Hepatic stellate cell (primary cell): ENCODE measurements at places on chromosomes 3 and 15.

- DNase-seq = no peak
Measured at GRCh38 chr3:116039651-116039985, 405.7 kb downstream of the LSAMP start.

- DNase-seq = no peak
Measured at GRCh38 chr3:69423463-69424155, 37.7 kb upstream of the FRMD4B start.

DNA sequence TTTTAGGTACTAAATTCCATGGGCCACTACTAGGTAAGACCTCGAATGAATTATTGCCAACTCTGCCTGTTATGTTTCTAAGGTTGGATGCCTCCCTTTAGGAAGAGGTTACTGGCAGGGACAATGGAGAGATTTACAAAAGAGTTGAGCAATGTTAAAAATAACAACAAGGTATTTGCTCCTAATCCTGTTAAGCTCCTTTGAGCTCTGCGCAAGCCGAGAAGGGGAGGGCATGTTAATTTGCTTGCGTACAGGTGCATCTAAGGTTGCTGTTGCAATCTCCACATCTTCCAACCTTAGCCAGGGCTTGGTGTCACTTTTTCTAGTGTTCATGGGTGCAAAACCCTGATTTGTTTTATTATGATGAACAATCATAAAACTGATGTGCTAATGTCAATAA is 161.5 kb upstream of the TPM1 start:
- no peak for DNase-seq

DNA sequence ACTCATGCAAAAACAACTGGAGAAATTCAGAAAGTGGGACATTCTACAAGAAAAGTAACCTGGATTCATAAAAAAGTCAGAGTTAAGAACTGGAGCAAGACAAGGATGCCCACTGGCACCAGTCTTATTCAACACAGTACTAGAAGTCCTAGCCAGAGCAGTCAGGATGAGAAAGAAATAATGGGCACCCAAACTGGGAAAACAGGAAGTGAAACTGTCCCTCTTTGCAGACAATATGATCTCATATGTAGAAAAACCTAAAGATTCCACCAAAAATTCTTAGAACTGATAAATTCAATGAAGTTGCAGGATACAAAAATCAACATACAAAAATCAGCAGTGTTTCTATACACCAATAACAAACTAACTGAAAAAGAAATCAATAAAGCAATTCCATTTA is 37.4 kb downstream of the TXNRD3 start:
- DNase-seq = no peak

DNA sequence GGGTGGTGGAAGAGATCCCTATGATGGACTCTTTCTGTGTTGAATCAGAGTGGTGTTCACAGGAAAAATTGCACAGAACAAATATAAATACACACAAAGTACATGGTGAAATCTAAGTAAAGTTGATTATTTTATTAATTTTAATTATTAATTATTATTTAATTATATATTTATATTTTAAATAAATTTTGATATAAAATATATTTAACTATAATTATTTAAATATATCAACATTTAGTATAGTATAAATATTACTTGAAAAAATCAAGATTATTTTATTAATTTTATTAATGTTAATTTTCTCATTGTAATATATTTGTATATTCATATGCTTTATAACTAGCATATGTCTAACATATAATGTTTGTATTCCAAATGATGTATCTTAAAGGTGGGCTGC is 11.3 kb upstream of the ATP10A start:
- DNase-seq = no peak

DNA sequence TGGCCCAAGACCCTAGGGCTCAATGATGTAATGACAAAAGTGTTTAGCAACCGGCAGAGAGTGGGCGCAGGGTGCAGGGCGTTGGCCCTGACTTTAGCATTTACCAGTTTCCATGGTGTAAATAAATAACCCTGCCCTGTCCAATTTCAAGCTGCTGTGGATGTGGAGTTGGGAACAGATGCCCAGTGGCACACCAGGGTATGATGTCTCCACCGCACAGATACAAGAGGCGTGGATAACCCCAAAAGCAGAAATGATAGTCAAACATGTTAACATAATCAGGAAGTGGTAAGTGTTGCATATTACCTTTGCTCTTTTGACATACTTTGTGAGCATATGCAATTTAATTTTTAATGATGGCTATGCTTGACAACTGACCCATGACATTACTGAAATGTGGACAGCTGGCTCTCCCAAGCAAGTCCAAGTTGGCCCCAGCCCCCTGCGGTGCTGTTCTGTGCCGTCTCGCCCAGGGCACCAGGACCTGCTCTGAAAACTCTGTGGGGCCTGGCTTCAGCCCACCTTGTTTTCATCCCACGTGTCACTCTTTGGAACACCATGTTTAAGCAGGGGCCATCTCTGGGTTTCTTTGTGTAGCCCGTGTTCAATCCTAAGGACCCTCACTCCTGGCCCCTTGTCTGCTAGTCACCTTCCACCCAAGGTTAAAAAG is 10.8 kb upstream of the ANPEP start:
- no peak for DNase-seq

- DNase-seq = no peak
Measured at GRCh38 chr3:30984855-30985749, 90.6 kb upstream of the GADL1 start.

GRCh38 chr3:8279476-8279875 is 222.1 kb upstream of the LMCD1 start:
- DNase-seq = no peak

GRCh38 chr15:65146438-65146837 is 12.8 kb upstream of the PDCD7 start:
- no peak for DNase-seq

DNA sequence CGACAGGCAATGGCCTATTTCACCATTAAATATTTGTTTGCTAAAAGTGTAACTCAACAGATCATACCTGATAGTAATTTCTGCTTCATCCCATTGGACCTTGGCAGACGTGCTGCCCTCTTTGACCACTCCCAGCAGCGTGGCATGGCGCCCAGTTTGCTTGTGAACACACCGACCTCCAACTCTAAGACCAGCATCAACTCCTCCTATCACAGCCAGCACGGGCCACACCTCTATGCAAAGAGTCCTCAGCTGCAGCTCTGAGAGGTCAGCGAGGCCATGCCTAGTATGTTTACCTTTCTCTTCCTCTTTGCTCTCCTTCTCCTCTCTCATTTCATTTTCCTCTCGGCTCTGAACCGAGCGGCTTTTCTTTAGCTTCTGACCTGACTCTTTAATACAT is 80.6 kb downstream of the FBXL22 start:
- no peak for DNase-seq

DNA sequence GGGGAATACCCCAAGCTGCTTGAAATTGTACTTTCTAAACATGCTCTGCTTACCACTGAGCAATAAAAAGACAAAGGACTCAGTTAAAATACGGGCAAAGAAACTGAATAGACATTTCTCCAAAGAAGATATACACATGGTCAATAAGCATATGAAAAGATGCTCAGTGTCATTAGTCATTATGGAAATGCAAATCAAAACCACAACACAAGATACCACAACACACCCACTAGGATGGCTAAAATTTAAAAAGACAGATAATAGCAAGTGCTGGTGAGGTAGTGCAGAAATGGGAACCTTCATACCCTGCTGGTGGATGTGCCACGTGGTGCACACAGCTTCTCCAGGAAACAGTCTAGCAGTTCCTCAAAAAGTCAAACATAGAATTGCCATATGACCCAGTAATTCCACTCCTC is 21.3 kb downstream of the LRIG1 start:
- no peak for DNase-seq

- no peak for DNase-seq
Measured at GRCh38 chr15:99021694-99022093, 14.1 kb upstream of the PGPEP1L start.

- peak; percentile 60 for DNase-seq
Measured at GRCh38 chr3:170358042-170359010, 811 bp downstream of the SKIL start.

DNA sequence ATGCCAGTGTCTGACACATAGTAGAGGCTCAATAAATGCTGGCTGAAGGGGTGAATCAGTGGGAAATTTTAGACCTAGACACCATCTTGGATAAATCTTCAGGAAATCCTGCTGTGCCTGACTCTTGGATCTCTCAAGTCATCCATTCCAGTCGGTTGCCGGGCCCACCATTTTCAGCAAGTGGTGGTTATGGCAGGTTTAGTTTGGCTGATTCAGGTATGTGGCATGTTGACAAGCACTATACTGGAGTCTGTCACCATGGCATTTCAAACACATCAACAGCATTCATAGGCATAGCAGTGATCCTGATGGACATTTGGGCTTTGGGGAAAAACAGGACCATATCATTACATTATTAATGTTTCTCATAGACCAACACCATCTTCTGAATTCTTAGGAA is 25.7 kb upstream of the APH1B start:
- no peak for DNase-seq

DNA sequence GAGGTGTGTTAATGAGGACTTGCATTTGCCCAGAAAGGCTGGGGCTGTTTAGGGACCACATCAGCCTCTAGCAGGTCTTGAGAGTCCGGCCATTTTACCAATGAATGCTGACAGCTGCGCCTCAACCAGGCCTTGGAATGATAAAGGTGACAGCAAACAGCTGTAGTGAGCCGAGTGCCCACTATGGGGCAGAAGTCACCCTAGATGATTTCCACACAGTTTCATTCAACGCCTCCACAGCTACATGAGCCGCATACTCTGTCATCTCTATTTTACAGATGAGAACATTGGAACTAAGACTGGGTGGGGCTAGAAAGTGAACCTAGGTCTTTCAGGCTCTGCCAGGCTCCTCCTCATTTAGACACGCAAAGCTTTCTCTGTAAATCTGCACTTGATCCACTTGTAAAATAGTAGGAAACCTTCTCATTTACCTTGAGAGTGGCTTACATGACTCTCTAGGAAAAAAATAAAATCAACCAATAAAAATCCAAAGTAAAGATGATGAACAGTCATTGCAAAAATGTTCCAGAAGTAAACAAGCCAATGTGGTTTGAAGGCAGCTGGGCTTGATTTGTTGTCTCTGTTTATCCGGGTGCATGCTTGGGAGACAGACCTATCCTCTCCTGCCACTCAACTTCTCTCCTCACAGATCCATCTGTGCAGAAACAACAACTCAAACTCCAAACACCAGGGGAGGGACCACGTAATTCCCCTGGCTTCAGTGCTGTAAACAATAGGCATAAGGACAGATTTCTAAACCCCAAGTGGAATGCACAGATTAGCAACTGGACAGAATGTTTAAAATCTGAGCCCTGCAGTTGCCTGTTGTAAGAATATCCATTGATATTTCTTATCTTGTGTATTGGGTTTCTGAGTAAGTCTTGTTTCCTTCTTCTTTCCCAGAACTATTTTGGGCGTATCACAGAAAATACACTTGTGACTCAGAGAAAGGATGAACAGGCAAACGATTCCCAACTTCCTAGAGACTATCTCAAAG is 31.5 kb upstream of the LDHAL6B start:
- DNase-seq = peak; percentile 68

DNA sequence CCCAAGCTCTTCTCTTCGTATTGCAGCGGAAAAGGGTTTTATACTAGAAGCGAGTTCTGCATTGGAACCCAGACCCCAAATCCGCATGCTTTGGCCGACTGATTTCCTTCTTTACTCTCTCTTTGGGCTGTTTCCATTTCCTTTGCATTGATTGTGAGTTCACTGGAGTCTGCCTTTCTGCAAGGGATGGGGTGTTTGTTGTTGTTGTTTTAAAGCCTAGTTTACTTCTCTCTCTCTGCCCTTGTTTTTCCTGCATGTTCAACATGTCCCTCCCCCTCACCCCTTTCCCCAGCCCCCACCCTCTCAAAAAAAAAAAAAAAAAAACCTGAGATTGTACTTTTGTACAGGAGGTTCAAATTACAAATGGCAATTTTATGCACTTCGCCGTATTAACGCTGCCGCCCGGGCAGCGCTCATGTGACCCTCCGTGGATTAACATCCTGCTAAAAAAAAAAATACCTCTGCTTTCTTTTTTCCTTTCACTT is 2.2 kb downstream of the NR2F2 start:
- peak; percentile 9 for DNase-seq
